ENCODE measurements at places on chromosomes 13 and 19. TPM values are rescaled to one million over a fixed set of nuclear protein-coding genes. Genes with fewer than 3 reads are reported as not detected.

Gene RFPL4AL1
- 0.18 TPM for polyA plus RNA-seq

Gene SEMA6B
- polyA plus RNA-seq: 2.1 TPM

Gene SLAIN1
- 27.1 TPM for polyA plus RNA-seq

Gene PSPN
- 2.0 TPM for polyA plus RNA-seq

Gene CELF5
- polyA plus RNA-seq: 1.0 TPM

All from left lung (tissue), 14 donors.